ENCODE measurements at places on chromosomes 2 and 18.

DNA sequence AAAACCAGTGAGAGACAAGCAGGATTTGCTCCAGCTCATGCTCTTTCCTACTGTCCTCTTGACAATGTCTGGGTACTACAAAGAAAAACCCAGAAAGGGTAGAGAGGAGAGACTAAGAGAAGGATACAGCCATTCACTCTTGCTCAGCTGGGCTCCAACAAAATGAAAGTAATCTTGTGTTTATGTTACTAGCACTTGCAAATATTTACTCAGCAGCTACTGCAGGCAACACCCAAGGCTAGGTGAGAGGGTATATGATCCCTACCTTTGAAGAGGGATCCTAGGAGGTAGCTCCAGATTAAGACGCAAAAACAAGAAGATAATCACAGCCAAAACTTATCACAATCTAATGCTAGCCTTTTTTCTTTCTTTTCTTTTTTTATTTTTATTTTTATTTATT is 329.6 kb upstream of the ACVR2A start:
- no peak for DNase-seq

DNA sequence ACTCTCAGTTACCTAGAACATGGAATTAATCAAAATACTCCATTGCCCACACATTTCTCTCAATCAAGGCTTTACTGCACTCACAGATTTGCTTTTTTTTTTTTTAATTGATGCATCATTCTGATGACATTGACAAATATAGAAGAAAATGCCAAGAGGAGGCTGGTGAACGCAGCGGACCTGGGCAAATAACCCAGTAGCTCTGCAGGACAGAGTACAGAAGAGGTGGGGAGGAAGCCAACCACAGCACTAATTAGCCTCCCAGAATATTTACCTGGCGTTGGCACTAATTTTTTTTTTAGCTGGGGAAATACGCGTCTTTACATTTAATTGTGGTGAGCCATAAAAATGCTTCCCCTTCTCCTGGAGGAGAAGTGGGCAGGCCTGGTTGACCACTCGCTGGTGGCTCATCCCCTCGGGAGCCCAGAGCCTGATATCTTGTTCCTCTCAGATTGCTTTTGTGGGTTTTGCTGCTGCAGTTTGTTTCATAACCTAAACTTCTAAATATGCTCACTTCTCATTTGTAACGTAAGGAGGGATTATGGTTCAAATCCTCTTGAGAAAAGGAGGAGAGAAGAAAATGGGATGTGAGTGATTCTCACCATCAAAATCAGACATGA is 165.8 kb upstream of the EPB41L3 start:
- DNase-seq = no peak

DNA sequence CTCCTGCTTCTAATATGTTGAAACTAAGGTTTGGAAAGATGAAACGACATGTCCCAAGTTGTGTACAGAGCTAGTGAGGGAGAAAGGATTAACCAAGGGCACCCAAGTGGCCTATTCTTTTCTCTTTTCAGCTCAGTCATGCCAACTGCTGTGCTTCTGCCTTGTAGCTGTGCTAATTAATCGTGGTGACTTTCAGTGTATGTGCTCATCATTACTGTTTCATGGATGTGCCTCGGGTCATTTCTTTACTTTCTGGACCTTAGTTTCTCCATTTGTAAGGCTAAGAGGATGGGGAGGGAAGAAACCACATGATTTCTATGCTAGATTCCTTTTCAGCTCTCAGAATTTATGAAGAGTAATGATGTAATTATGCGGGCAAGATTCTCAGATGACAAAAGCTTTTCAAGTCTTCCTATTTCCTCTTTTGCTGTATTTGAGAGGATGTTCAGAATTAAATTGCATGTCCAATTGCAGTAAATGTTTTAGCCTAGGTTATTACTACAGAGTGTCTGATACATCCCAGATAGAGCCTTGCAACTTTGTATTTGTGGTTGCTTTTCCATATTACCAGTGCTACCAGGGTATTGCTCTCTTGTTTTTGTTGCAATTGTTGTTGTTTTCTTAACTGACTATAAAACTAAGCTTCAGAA is 621.2 kb downstream of the CNTNAP5 start:
- DNase-seq = no peak

GRCh38 chr2:196266351-196266750 is 95.0 kb upstream of the STK17B start:
- DNase-seq = no peak

DNA sequence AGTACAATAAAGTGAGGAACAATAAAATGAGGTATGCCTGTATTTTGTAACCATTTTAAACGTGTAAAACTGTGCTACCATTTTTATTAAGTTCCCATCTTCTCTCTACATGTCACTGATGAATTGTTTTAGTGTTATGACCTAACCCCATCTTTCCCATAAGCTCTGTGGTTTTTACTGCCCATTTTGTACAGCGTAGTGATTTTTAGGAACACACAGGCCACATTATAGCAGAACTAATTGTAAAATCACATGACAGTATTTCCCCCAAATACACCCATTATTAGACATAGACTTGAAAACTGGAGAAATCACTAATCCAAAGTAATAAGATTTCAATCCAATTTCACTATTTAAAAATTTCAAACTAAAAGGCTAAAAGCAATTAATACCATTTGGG is 130.7 kb downstream of the TMEM247 start:
- DNase-seq = no peak

DNA sequence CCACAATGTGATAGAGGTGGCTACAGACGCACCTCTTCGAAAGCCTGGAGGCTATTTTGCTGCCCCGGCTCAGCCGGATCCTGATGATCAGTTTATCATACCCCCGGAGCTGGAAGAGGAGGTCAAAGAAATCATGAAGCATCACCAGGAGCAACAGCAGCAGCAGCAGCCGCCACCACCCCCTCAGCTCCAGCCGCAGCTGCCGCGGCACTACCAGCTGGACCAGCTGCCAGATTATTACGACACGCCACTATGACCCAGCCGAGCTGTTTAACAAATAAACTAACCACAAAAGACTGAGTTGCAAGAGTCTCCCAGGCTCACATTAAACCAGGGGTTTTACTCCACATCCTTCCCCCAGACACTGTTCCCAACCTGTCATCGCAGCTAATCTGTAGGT is 263.8 kb downstream of the PHLPP1 start:
- DNase-seq = no peak

DNA sequence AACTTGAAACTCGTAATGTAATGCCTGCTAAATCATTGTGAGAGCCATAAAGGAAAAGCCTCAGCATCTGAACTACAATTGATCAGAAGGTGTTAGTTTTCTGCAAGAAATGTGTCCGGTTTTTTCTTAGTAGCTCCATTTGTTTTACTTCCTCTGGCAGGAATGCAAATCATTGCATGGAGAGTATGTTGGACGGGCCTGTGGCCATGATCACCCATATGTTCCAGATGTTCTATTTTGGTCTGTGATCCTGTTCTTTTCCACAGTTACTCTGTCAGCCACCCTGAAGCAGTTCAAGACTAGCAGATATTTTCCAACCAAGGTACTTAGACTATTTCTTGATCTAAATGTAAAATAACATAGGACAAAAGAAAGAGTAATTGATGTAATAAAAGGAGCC is 126.6 kb downstream of the DPP4 start:
- DNase-seq = no peak

DNA sequence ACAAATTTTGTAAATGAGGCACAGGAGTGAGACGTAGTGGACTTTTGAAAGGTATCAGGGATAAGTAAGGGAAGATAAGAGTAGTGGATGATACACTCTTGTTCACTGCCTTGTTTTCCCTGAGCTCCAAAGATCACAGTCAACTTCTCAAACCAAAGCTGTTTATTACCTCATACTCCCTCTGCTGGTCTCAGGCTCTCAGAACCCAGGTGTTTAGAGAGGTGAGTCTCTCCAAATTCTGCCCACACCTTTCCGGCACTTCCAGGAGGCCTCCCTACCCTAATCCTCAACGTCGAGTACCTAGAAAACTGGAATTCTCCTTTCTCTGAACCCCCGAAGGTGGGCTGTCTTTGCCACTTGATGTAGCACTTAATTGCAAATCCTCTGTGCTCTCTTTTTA is 621.1 kb downstream of the BCL11A start:
- DNase-seq = no peak

GRCh38 chr2:106531676-106532214 is 44.6 kb downstream of the CD8B2 start:
- DNase-seq = no peak

GRCh38 chr2:120400551-120400950 is 54.6 kb downstream of the INHBB start:
- no peak for DNase-seq

GRCh38 chr18:35322486-35323458 is 21.4 kb downstream of the ZNF24 start:
- no peak for DNase-seq

GRCh38 chr2:115549611-115550130 is 1107.2 kb downstream of the DPP10 start:
- DNase-seq = no peak

DNA sequence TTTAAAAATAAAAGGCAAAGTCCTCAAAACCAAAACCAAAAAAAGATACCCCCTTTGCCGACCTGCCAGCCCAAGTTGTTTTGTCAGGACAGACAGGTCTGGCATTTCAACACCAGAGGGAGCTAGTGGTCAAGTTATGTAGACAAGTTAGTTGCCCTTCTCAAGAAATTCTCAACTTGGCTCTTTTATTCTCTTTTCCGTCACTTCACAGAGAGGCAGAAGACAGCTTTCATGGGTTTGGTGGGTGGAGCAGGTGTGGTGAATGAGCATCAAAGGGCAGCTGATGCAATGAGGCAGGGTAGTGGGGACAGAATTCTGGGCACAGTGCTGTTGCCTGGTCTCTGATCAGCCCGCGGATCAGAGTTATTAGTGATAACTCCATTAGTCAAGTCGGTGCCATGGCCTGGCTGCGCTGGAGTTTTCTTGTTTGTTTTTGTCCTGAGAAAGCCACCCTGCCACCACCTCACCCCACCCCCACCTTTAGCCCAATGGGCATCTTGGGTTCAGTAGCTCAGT is 303.7 kb upstream of the EPAS1 start:
- DNase-seq = no peak

GRCh38 chr2:225842939-225843338 is 443.4 kb downstream of the NYAP2 start:
- DNase-seq = no peak

DNA sequence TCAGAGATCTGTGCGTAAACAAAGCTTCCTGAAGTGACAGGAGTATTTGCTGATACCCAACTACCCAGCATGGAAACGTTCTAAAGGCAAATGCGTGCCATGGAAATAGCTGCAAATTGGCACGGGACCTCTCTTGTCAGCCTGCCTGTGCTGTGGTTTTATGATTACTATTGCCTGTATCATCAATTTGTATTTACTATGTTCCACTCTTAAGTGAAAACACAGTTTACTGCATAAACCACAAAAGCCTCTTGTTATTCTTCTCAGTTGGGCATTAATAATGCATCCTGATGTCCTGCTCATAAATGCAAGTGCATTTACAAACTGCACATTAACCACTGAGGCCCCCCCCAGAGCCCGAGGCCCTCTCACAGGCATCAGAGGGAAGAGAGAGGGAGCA is 196.6 kb upstream of the SLC35G4 start:
- no peak for DNase-seq

DNA sequence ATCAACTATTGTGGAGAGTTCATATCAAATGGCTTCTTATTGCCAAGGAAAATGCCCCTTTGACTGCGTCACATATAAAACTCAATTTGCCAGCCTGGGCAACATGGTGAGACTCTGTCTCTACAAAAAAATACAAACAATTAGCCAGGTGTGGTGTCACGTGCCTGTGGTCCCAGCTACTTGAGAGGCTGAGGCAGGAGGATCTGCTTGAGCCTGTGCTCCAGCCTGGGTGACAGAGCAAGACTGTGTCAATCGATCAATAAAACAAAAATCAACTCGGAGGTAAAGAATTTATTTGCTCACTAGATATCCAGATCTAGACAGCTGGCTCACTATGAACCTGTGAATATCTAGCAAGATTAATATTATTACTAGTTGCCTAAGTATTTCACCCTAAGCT is 1.7 kb upstream of the ZCCHC2 start:
- DNase-seq = no peak

All from NCI-H1436 treated with DMSO at 0.1 percent for 48 hours (cell line).